Stimulated activated CD4-positive, alpha-beta T cell treated with anti-CD3 and anti-CD28 coated beads, TNF-alpha, amount 100 ng/mL, for 24 hours (primary cell): ENCODE measurements at places on chromosomes 12 and 14.

GRCh38 chr12:121232163-121232562 is 22.2 kb downstream of the P2RX4 start:
- no peak for DNase-seq

DNA sequence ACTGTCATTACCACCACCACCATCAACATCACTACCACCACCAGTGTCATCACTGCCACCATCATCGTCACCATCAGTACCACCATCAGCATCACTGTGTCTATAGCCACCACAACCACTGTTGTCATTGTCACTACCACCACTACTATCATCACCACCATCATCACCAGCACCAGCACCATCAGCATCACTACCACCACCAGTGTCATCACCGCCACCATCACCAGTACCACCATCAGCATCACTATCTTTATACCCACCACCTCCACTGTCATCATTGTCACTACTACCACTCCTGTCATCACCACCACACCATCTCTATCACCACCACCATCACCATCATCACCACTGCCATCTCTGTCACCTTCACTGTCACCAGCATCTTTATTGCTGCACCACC is 60.6 kb downstream of the BEGAIN start:
- no peak for DNase-seq

- no peak for DNase-seq
These were observed 124.2 kb downstream of the PAWR start for GRCh38 chr12:79566452-79567174.

DNA sequence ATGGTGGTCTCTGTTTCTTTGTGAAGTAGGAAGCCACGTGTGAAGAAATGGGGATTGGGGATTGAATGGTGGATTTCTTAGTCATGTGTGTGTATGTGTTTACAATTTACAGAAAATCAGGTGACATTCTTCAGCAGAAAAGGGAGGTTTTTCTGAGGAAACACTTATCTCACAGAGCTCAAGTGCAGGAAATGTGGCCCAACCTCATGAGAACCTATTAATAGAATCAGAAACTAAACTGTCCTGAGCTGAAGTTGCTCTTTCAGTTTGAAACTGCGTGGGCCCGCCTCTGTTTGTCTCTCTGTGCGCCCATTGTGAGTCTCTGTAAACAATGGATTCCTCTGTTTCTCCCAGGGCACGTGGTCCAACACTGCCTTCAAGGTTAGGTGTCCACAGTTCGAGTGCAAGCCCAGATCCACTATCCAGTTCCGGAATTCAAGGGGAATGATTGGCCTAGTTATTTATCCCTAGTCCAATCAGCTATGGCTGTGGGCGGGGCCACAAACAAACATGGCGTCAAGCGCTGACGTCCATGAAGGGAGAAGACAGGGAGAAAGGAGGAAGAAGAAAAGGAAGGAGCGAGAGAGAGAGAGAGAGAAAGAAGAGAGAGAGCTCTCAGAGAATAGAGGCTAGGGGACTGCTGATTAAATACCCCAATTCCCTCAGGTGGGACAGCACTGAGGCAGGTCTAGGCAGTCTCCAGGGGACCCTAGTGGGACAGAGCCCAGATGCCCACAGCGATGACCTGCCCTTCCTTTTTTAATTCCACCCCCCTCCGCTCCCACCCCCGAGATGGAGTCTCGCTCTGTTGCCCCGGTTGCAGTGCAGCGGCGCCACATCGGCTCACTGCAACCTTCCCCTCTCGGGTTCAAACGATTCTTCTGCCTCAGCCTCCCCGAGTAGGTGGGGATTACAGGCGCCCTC is 31.4 kb upstream of the C12orf76 start:
- DNase-seq: peak; percentile 41

- DNase-seq: no peak
These were observed 20.4 kb downstream of the CCDC88C start for GRCh38 chr14:91396959-91397815.

DNA sequence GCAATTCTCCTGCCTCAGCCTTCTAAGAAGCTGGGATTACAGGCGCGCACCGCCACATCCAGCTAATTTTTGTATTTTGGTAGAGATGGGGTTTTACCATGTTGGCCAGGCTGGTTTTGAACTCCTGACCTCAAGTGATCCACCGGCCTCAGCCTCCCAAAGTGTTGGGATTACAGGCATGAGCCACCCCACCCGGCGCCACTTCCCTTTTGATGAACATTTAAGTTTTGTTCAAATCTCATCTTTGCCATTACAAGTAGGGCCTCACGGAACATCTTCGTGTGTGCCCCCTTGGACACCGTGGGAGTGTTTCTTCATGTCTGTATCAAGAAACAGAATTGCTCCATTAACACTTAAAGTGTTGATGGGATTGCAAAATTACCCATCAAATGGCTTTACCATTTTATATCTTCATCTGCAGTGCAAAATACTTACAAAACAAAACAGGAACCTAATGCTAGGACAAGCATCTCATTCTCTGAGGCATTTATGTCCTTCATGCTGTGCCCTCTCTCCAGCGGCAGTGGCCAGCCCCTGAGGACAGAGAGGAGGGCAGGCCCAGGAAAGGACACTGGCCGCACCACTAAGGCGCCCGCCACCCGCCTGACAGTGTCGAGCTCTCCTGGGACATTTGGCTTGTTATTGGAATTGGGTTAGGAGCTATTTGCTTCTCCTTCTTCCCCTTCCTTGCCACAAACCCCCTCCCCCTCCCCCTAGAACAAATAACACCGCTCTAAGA is 61.7 kb downstream of the RFX4 start:
- DNase-seq: no peak

DNA sequence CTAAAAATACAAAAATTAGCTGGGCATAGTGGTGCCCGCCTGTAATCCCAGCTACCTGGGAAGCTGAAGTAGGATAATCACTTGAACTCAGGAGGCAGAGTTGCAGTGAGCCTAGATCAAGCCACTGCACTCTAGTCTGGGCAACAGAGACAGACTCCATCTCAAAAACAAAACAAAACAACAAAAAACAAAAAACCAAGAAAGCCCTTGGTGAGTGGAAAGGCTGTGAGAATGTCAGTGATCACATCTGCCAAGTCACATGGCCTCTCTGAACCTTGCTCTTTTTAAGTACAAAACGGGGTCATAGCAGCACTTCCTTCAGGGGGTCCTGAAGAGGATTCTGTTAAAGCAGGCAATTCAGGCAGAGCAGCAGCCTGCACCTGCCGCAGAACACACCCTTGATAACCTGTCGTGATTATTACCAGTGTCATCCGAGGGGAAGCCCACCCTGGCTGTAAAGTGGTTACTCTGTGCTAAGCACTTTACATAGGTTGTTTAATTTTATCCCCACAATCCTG is 9.6 kb downstream of the RPS6KL1 start:
- DNase-seq: no peak

DNA sequence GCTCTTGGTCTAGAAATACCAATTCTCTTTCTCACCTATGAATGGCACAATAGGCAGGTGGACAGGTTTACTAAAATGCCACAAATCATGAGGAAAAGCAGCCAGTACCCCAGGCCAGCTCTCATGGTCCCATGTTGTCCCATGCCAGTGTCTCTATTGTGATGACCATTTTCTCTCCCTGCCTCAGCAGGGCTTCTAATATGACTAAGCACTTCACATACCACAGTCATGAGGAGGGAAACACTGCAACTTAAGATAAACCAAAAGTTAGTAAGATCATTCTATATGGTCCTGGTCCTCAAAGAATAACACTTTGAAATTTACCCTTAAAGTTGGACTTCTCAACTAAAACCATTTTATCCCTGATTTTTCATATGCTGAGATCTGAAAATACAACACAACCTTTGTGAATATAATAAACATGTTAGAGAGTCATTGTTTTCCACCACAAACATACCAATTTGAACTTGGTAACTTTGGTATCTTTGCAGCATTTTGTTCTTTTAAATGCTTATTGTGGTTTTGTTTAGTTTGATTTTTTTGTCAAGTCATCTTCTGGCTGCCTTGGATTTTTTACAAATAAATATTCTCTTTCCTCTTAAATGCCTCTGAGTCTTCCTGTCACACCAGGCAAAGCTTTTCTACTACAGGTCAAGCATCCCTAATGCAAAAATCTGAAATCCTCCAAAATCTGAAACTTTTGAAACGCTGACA is 3.6 kb downstream of the TTC5 start:
- DNase-seq: no peak

GRCh38 chr14:89243286-89243685 is 173.7 kb downstream of the FOXN3 start:
- DNase-seq: no peak

DNA sequence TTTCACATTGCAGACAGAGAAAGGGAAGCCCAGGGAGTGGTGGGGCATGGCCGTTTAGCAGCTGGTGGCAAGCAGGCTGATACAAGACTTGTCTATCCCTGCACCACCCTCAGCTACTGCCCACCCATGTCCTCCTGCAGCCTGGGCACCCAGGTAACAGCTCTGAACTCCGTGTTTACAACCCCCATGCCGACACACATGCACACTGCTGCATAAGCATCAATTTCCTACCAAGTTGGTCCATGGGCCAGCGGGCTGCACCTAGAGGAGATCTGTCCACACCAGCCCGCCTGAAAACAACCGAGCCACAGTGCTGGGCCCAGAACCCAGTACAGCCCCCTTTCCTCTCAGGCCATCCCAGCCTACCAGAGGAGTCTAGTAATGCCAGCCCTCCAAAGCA is 75.9 kb upstream of the C14orf180 start:
- no peak for DNase-seq

GRCh38 chr12:26402648-26403047 is 207.3 kb downstream of the SSPN start:
- DNase-seq: no peak

DNA sequence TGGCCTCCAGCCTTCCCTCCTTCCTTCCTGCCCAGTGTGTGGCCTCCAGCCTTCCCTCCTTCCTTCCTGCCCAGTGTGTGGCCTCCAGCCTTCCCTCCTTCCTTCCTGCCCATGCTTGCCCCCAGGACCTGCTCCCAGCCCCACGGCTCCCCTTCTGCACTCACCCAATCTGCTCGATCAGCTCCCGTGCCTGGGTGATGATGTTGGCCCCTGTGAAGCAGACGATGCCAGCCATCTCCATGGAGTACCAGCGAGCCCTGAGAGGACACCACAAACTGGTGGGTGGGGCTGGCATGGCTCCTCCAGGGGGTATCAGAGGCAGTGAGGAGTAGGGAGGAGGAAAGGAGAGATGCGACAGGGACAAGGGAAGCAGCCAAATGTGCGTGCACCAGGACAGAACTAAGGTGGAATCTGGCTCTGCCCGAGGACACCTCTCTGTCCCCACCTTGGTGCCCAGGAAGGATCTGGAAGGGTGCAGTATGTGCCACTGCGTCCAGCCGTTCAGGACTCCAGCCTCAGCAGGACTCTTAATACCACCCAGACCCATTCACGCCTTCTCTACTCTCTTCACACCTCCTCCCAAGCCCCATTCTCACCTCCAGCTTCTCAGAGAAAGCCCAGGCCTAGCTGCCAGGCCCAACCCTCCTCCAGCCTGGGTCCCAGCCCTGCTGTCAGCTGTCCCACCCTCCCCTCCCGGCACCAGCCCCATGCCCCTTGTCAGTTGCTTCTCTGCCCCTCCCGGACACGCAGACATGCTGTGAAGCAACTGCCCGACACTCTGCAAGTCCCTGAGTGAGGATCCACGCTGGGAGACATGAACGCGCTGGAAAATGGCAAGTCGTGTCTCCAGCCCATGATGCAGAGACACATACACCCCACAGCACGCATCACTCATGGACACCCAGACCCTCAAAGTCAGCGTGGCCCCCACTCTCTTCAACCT is 22.7 kb downstream of the POLE start:
- DNase-seq: no peak

GRCh38 chr12:67727702-67728666 is 79.4 kb downstream of the DYRK2 start:
- no peak for DNase-seq

GRCh38 chr14:100975671-100976070 is 72.1 kb upstream of the RTL1 start:
- no peak for DNase-seq

- DNase-seq: no peak
These were observed 14.4 kb downstream of the KERA start for GRCh38 chr12:91043408-91043807.

DNA sequence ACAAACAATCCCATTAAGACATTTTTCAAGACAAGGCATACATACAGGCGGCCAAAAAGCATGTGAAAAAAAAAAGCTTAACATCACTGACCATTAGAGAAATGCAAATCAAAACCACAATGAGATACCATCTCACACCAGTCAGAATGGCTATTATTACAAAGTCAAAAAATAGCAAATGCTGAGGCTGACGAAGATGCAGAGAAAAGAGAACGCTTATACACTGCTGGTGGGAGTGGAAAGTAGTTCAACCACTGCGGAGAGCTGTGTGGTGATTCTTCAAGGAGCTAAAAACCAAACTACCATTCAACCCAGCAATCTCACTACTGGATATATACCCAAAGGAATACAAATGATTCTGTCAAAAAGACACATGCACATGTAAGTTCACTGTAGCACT is 216.7 kb downstream of the FOXG1 start:
- DNase-seq: no peak

- no peak for DNase-seq
These were observed 134.1 kb downstream of the FSCB start for GRCh38 chr14:44372807-44373489.

GRCh38 chr14:70043001-70043400 is 145.8 kb downstream of the SLC8A3 start:
- no peak for DNase-seq

GRCh38 chr12:12877781-12878455 is 13.4 kb upstream of the GPRC5A start:
- no peak for DNase-seq

DNA sequence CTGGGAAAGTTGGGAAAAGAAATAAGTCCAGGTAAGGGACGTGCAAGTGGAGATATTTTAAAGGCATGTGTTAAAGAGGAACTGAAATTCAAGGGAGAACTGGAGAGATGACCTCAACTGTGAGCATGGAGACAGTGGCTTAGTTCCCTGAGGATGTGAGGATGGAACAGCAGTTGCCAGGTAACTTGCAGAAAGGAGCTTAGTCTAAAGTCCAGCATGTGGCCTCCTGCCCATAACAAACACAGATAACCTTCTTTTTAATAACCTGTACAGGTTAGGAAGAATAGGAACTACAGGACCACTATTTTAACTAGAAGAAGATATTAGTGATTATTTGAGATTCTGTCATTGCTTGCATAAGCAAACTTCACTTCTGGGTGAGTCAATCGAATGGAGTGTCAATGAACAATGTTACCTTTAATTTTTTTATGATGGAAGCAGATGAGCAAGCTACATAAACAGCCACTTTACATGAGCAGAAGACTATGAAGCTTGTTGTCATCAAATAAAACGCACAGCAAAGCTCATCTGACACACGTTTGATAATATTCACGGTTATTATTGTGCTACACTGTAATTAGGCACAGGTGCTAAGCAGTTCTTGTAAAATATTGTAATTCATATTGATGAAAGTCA is 291.7 kb upstream of the DDHD1 start:
- DNase-seq: no peak

DNA sequence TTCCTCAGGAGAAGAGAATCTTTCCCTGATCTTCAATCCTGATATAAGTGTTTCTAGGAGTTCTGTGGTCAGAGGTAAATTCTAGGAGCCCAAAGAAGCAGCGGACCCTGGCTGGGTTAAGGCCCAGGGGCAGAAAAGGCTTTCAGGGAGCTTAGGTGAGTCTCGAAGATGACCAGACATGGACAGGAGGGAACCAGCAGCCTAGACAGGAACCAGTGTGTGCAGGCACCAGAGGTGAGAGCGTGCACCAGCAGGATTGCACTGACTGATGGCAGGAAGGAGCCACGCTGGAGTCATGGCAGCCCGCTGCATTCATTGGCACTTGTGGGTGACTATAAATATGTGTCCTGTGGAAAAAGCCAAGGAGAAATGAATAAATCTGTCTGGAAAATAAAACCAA is 489.9 kb downstream of the BCL11B start:
- DNase-seq: no peak

- no peak for DNase-seq
These were observed 61.4 kb upstream of the PCED1B start for GRCh38 chr12:47017901-47018475.
